ENCODE measurements at places on chromosomes 7 and 10.

DNA sequence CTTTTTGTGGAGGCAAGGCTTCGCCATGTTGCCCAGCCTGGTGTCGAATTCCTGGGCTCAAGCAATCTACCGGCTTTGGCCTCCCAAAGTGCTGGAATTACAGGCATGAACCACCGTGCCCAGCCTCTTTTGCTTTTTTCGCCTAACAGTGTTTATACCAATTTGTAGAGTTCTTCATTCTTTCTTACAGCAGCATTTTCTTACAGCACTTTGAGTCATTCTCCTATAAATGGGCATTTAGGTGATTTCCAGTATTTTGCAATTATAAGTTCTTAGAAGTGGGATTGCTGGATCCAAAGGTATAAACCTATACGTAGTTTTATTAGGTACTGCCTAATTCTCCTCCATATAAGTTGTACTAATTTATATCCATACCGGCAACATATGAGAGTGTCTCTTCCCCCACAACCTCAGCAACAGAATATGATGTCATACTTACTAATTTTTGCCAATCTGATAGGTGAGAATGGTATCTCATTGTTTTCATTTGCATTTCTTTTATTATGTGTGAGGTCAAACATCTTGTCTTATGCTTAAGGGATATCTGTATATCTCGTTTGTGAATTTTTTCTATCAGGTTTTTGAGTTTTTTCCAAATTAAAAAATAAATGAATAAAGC is 39.1 kb downstream of the SUFU start:
- DNase-seq, result no peak

DNA sequence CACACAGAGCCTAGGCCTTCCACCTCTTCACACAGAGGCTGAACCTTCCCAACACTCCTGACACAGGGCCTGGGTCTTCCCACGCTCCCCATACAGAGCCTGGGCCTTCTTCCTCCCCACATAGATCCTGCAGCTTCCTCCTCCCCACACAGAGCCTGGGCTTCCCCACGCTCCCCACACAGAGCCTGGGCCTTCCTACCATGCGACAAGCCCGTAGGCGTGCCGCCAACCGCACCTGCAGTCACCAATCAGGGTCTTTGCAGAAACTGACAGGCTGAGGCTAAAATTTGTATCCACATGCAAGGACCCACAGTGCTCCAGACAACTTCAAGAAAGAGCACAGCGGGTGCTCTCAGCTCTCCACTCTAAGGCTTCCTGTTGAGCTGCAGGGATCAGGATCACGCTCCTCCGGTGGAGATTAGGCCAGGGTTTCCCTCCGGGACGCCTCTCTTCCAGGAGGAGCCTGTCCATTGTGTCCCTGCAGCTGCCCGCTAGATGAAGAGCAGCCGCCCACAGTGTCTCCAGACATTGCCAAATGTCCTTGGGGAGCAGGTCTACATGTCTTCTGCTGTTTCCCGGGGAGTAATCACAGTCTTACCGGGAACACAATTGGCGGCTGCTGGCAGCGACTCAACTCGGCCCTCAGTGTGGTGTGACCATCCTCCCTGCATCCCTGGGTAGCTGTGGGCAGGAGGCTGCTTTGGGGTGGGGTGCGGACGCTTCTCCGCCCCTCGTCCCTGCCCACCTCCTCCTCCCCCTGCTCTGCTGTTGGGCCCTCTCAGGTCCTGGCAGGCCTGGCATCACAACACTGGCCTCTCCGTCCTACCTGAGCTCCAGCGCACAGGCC is 9.7 kb downstream of the CFAP46 start:
- DNase-seq, result peak; percentile 26

DNA sequence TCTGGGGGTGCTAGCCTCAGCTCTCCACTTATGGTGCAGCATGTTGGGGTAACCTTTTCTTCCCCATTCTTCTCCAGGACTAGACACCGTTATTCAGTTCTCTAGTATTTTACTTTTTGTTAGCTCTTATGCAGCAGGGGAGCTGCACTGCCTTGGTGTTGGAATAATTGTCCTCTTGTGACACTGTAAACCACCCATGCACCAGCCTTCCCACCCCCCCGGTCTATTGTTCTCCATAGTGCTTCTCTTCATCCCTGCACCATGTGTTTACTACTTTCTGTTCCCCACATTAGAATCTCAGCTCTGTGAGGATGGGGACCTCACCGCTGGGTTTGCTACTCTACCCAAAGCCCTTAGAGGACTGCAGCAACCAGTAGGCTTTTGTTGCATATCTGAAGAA is 230.7 kb downstream of the RPS24 start:
- no peak for DNase-seq

- DNase-seq, result no peak
These were observed 812.9 kb downstream of the REEP3 start for GRCh38 chr10:64334084-64334483.

GRCh38 chr7:35816514-35816913 is 15.7 kb downstream of the SEPTIN7 start:
- DNase-seq, result no peak

GRCh38 chr10:84540022-84540616 is 211.7 kb downstream of the CCSER2 start:
- no peak for DNase-seq

DNA sequence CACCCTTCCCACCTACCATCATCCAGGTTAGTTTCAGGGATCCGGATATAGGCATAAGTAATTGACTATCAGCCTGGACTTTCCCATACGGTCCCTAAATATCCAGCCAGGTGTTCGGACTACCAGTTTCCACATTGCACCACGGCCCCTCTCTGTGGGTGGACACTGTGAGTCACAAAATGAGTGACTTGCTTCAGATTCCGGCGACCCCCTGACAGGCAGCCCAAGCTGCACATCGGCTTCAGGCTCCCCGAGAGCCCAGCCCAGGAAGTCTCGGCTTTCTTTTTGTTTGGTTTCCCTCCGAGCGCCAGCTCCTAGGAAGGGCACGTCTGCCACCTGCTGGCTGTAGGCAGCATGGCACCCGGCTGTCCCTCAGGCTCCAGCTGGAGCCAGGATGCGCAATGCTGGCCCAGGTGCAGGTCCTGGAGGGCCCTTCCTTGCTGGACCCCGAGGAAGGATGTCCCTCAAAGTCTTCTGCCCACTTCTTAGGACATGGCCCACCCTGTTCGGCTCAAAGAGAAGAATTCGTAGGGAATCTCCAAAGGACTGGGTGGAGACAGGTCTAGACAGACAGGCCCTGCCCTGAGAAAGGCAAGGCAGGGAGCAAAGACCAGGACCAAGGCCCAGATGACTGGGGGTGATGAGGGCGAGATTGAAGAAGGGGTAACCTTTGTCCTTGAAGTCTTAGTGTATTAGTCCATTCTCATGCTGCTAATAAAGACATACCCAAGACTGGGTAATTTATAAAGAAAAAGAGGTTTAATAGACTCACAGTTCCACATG is 10.6 kb downstream of the HABP2 start:
- peak; percentile 70 for DNase-seq

- no peak for DNase-seq
These were observed 1.5 kb upstream of the MEST start for GRCh38 chr7:130490311-130490791.

- DNase-seq, result no peak
These were observed 94.3 kb upstream of the PDE1C start for GRCh38 chr7:32164341-32164996.

DNA sequence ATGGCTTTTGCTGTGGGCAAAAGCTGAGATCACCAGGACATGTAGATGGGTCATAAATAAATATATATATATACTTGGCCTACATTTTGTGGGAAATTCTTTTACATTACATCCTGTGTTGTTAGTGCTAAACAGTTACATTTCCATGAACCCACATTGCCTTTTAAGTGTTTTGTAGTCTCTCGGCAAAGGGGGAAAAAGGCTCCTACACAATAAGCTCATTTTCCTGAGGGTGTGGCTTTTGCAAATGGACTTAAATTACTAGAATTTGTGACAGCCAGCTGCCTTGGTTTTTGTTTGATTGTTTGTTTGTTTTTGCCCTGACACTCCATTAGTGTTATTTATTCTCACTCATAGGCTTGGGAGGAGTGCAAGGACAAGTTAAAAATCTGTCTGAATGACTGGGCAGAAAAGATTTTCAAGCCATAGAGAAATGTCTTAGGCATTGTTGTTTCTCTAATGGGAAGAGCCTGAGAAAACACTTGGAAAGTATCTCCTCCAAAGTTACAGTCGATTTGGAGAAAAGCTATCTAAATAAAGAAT is 128.8 kb downstream of the DGKB start:
- DNase-seq, result no peak

DNA sequence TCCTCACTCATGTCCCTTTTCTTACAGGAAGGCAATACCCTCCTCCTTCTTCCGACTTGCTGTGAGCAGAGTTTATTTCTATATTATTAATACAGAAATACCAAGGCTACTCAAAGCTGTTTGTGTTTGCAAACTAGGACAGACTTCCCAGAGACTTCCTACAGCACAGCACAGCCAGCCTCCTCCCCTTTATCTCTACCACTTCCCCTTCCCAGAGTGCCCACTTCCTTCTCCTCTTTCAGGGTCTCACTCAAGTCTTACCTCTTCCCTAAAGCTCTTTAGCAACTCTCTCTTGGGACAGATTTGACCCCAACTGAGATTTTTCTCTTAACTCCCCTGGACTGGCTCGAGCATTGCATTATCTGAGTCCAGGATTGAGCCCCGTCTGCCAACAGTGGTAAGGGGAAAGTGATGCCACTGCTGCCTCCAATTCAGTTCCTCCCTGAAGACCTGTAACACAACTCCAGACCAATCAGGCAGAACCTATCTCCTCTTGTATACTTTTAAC is 5.5 kb upstream of the LRGUK start:
- no peak for DNase-seq

GRCh38 chr10:11379771-11380170 is 231.7 kb downstream of the USP6NL start:
- DNase-seq, result no peak

GRCh38 chr10:3141351-3142005 is 31.1 kb downstream of the PITRM1 start:
- no peak for DNase-seq

GRCh38 chr7:135965602-135966001 is 11.6 kb downstream of the MTPN start:
- no peak for DNase-seq

DNA sequence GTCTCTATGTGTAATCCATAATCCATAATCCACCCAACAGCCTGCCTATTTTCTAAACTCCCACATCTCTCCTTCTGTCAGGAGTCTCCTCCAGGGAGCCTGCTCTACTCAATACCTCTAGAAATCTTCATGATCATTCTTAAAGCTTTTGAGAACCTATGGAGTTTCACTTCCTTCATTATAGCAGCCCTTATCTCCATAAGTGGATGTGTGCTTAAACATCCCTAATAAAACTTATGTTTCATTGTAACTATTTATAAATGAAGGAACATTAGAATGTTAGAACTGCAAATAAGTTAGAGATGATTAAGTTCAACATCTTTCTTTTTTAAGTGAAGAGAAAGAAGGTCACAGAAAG is 8.5 kb downstream of the CPED1 start:
- DNase-seq, result no peak

DNA sequence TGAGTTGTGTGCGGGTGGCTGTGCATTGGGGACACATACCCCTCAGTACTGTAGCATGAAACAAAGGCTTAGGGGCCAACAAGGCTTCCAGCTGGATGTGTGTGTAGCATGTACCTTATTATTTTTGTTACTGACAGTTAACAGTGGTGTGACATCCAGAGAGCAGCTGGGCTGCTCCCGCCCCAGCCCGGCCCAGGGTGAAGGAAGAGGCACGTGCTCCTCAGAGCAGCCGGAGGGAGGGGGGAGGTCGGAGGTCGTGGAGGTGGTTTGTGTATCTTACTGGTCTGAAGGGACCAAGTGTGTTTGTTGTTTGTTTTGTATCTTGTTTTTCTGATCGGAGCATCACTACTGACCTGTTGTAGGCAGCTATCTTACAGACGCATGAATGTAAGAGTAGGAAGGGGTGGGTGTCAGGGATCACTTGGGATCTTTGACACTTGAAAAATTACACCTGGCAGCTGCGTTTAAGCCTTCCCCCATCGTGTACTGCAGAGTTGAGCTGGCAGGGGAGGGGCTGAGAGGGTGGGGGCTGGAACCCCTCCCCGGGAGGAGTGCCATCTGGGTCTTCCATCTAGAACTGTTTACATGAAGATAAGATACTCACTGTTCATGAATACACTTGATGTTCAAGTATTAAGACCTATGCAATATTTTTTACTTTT is 1.8 kb downstream of the DDIT4 start:
- DNase-seq, result peak; percentile 48

GRCh38 chr7:52771177-52771576 is 264.3 kb upstream of the POM121L12 start:
- DNase-seq, result no peak

GRCh38 chr7:3431306-3431705 is 130.3 kb downstream of the SDK1 start:
- no peak for DNase-seq

DNA sequence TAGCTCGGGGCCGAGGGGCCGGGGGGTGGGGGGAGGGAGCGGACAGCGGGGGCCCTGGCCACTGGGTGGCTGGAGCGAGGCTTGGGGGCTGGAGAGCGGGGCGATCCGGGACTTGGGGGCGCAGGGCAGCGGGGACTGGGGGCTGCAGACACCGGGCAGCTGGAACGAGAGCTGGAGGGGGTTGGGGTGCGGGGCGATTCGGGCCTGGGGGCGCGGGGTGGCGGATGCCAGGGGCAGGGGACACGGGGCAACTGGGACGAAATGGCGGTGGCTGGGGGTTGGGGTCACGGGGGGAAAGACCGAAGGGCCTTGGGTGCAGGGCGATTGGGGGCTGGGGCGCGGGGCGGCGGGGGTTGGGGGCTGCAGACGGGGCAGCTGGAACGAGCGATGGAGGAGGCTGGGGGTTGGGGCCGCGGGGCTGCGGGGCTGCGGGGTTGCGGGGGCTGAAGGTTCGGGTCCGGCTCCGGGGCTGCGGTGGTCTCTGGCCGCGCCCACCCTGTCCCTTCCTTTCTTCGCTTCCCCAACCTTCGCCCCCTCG is 590 bp downstream of the COL26A1 start:
- no peak for DNase-seq

Measured in stimulated activated CD4-positive, alpha-beta T cell treated with anti-CD3 and anti-CD28 coated beads, Interleukin-1b, Interleukin-23, amount 100 ng/mL, for 48 hours (primary cell).